ENCODE measurements at places on chromosomes 3 and 15. TPM values are rescaled to one million over a fixed set of nuclear protein-coding genes. Genes with fewer than 3 reads are reported as not detected.

DNA sequence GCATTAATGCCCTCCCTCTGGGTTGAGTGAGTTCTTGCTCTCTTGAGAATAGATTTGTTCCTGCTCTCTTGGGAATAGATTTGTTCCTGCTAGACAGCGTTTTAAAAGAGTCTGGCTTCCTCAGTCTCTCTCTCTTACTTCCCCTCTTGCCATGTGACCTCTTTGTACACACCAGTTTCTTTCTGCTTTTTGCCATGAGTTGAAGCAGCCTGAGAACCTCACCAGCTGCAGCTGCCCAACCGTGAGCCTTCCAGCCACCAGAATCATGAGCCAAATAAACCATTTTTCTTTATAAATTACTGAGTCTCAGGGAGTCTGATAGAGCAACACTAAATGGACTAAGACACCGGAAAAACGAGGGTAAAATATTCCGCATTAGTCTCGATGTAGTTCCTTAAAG is 253.6 kb downstream of the CNTN6 start:
- H3K4me3 ChIP-seq: no peak overlapping the region
- H3K27ac ChIP-seq: no peak overlapping the region
- H3K27me3 ChIP-seq: no peaks in the 10 kb centered on the region
- no peaks in the 10 kb centered on the region for H3K36me3 ChIP-seq
- no peak for DNase-seq

DNA sequence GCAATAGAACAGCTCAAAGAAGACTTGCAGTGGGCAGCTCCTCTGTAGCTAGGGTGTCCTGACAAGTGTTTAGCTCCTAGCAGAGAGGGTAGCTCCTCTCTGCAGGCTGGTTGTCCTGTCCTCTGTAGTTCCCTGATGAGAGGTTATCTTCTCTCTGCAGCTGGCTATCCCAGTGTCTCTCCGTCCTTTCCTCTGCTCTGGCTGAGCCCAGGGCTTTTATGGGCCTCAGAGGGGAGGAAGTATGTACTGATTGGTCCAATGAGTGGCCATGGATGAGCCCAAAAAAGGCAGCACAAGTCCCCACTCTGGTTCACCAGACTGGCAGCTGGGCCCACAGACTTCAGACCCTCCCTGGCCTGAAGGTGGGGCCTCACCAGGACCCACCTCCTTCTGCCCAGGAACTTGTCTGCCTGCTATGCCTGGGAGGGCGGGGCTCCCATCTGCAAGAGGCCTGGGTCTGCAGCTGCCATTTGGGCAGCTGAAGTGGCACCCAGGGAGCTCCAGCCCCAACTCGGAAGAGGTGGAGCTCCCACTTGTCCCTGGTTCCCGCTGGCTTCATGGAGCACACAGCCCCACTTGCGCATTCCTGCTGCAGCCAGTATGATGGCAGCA is 27.2 kb upstream of the MEX3B start:
- no peaks in the 10 kb centered on the region for H3K4me1 ChIP-seq
- peaks cover 5% of the 10 kb centered on the region for H3K27me3 ChIP-seq
- H3K36me3 ChIP-seq: no peaks in the 10 kb centered on the region
- no peak for DNase-seq

DNA sequence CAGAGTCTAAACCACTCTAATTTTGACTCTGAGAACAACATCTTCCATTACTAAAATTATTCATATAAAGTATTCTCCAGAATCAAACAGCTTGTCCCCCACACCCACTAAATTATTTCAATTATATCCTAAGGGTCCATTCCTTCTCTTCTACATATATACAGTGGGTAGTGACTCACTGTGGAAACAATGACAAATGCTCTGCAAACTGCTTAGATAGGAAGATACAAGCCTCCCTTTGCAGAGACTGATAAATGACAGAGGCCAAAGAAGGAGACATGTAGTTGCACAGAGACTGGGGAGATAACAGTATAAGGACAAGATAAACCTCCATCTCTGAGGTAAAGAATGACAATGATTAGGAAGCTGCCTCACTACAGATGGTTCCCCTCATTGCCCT is 1087.4 kb downstream of the AGBL1 start:
- H3K27me3 ChIP-seq: peaks cover 2% of the 10 kb centered on the region
- no peak overlapping the region for H3K27ac ChIP-seq
- H3K4me3 ChIP-seq: no peak overlapping the region
- no peaks in the 10 kb centered on the region for H3K36me3 ChIP-seq

DNA sequence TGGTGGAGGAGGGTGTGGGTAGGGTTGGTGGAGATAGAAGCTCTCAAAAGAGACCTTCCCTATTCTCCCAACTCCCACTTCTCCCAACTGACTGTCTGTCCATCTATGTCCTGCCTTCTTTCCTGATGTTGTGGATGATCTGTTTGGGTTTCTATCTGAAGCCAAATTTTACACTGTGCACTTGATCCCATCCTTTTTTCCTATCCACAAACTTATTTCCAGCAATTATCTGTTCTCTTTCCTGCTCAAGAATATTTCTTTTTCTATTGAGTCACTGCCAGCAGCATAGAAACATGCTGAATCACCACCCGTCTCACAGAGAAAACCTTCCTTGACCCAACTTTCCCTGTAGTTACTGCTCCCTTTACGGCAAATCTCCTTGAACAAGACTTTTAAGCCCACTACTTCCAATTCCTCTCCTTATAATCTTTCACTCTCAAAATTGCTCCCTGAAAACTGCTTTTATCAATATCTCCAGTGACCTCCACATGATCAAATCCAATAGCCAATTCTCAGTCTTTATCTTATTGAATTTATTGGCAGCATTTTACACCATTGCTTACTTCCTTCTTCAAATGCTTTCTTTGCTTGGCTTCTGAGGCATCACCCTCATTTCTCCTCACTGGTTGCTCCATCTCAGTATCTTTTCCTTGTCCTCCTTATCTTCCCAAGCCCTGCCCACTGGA is 141.2 kb upstream of the SLC7A14 start:
- no peaks in the 10 kb centered on the region for H3K36me3 ChIP-seq
- H3K4me3 ChIP-seq: no peak overlapping the region
- H3K27me3 ChIP-seq: no peaks in the 10 kb centered on the region
- no peak overlapping the region for H3K27ac ChIP-seq
- DNase-seq: no peak

- no peaks in the 10 kb centered on the region for H3K27me3 ChIP-seq
- peaks cover 16% of the 10 kb centered on the region for H3K36me3 ChIP-seq
- H3K4me1 ChIP-seq: no peaks in the 10 kb centered on the region
- no peak overlapping the region for H3K4me3 ChIP-seq
Measured at GRCh38 chr3:52742418-52743041, 28.2 kb downstream of the NEK4 start.

DNA sequence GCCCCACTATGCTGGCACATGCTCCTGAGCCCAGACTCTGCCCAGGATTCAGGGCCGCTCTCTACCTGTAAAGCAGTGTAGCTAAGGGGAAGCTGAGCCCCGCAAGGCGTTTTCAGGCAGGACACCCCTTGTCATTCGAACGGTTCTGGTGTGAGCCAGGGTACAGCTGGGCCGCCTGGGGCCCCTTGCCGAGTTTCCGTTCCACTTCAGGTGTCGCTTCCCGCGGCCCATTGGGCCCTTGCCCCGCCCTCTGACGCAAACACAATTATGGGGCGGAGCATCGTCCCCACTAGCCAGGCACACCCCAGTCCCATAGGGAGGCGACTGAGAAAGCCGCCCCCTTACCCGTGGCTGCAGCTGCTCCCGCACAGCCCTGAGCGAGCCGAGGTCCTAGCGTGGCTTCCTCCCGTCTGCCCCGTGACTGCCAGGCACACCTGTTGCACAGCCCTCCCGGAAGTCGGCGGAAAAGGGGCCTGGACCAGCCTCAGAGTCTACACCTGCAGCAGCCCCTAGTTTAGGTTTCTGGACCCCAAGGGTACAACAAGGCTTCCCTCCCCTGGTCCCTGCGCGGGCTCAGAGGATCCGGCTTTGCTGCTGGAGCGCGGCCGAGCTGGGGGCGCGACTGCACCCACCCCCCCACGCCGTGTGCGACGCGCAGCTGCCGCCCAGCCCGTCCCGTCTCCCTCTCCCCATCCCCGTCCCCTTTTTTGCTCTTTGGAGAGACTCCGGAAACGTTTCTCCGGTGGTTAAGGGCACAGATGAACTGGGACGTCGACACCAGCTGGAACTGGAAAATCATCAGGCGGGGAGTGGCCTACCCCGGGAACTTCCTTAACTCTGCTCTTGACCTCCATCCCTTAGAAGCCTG is at the start of gene PLSCR2:
Gene PLSCR2, minus strand, starts transcription at position 412 of the 868 bp plus-strand sequence. CDS start 9,657 bp downstream, outside the sequence.
- no peaks in the 10 kb centered on the region for H3K4me1 ChIP-seq
- H3K36me3 ChIP-seq: no peaks in the 10 kb centered on the region
- no peak for DNase-seq
- no peak within 1 kb of the TSS for H3K4me3 ChIP-seq

GRCh38 chr3:138434276-138434874 is at the start of gene ESYT3:
TSS of gene ESYT3 (plus strand) at chr3:138434616. CDS start at chr3:138434799, 183 bp downstream.
- peak within 1 kb of the TSS; percentile 73 for H3K4me3 ChIP-seq
- H3K36me3 ChIP-seq: no peaks in the 10 kb centered on the region
- DNase-seq: peak; percentile 49
- H3K27ac ChIP-seq: no peak within 1 kb of the TSS
- H3K4me1 ChIP-seq: no peaks in the 10 kb centered on the region
- H3K27me3 ChIP-seq: peaks cover 91% of the 10 kb centered on the region

DNA sequence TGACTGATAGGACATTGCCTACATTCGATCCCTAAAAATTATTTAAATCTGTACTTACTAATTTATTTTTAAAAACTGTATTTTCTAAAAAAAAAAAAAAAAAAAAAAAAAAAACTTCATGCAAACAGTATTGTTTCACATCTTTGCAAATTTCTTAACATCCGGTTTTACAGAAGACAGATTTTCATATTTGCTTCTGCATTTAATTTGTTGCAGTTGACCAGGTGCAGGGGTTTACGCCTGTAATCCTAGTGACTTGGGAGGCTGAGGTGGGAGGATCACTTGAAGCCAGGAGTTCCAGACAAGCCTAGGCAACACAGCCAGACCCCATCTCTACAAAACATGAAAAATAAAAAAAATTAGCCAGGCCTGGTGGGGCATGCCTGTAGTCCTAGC is 6.4 kb upstream of the NFKBIZ start:
- H3K27ac ChIP-seq: no peak overlapping the region
- H3K27me3 ChIP-seq: no peaks in the 10 kb centered on the region
- H3K4me1 ChIP-seq: peaks cover 5% of the 10 kb centered on the region
- no peak for DNase-seq
- no peak overlapping the region for H3K4me3 ChIP-seq
- peaks cover 2% of the 10 kb centered on the region for H3K36me3 ChIP-seq

DNA sequence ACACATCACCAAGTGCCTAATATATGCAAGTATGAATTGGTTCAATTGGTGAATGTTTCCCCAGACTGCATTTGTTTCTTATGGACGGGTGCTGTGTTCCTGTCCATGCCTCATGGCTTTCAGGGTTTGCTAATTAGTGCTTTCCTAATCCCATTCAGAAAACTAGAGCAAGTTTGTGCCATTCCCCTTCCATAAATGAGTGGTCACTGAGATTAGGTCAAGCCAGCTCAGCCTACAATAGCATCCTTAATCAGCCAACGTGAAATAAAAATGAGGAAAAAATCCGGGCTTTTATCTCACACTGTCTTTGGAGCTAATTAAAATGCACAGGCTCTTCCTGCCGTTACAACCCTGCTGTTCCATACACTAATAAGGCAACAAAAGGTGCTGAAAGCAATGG is 788.8 kb downstream of the ROBO1 start:
- H3K36me3 ChIP-seq: peaks cover 8% of the 10 kb centered on the region
- no peak for DNase-seq
- H3K4me1 ChIP-seq: peaks cover 60% of the 10 kb centered on the region
- no peaks in the 10 kb centered on the region for H3K27me3 ChIP-seq
- H3K4me3 ChIP-seq: peak overlapping the region; percentile 2
- no peak overlapping the region for H3K27ac ChIP-seq

GRCh38 chr3:69097407-69098086 is 12.8 kb downstream of the ARL6IP5 start:
- peak overlapping the region; percentile 68 for H3K27ac ChIP-seq
- no peaks in the 10 kb centered on the region for H3K27me3 ChIP-seq
- no peak overlapping the region for H3K4me3 ChIP-seq
- H3K4me1 ChIP-seq: peaks cover 37% of the 10 kb centered on the region
- DNase-seq: no peak

- H3K36me3 ChIP-seq: peaks cover 2% of the 10 kb centered on the region
- H3K4me1 ChIP-seq: peaks cover 13% of the 10 kb centered on the region
- peak overlapping the region; percentile 5 for H3K4me3 ChIP-seq
- no peaks in the 10 kb centered on the region for H3K27me3 ChIP-seq
- H3K27ac ChIP-seq: peak overlapping the region; percentile 23
- no peak for DNase-seq
Measured at GRCh38 chr3:115428841-115429240, 194.5 kb upstream of the GAP43 start.

DNA sequence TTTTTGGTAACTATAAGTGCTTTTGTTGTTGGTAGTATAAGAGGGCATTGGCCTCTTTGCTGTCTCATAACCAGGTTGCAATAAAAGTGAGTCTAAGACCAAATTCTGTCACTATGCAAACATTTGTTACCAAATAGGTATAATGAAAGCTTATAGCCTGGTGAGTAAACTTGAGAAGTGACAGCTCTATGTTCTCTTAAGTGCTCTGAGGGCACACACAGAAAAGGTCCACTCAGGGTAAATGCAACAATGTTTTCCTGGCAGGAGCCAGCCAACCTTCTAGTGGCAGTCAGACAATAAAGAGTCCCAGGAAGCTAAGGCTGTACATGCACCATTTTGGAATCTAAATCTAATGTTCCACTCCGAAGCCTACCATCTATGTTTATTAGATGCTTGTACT is 262.1 kb upstream of the TGFBR2 start:
- H3K27ac ChIP-seq: no peak overlapping the region
- H3K4me1 ChIP-seq: peaks cover 4% of the 10 kb centered on the region
- H3K4me3 ChIP-seq: no peak overlapping the region
- no peak for DNase-seq

GRCh38 chr15:45539680-45540079 is 17.1 kb upstream of the SLC30A4 start:
- no peaks in the 10 kb centered on the region for H3K36me3 ChIP-seq
- DNase-seq: no peak
- peaks cover 13% of the 10 kb centered on the region for H3K4me1 ChIP-seq

DNA sequence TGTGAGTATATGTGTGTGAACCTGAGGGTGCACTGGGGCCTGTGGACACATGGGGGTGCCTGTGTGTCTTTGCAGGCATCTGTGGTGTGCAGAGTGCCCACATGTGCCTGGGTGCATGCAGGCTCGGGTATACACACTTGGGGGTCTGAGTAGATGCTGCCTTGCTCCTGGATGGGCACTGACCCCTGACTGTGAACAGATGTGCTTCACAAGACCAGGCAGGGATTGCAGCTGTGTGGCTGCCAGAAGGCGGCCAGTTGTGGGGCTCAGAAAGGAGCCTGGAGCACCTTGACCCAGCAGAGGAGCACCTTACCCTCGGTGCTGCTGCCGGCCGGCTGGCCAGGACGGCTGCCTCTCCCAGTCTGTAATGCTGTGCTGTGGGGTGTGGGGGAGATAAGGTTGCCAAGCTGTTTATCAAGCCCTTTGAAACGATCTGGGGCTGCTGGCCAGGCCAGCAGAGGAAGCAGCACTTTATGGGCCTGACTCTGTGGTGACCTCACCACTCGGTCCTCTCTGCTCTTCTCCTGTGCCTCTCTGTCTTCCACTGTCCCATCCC is 55.5 kb upstream of the MRPS22 start:
- DNase-seq: no peak
- no peak overlapping the region for H3K4me3 ChIP-seq
- H3K4me1 ChIP-seq: peaks cover 9% of the 10 kb centered on the region
- H3K36me3 ChIP-seq: no peaks in the 10 kb centered on the region

GRCh38 chr3:97831140-97831539 is 9.3 kb downstream of the CRYBG3 start:
- peaks cover 5% of the 10 kb centered on the region for H3K36me3 ChIP-seq
- H3K27ac ChIP-seq: no peak overlapping the region
- no peaks in the 10 kb centered on the region for H3K27me3 ChIP-seq
- no peak for DNase-seq

- no peak overlapping the region for H3K4me3 ChIP-seq
- H3K4me1 ChIP-seq: peaks cover 4% of the 10 kb centered on the region
- H3K36me3 ChIP-seq: peaks cover 15% of the 10 kb centered on the region
- no peak for DNase-seq
- H3K27me3 ChIP-seq: no peaks in the 10 kb centered on the region
Measured at GRCh38 chr3:67601385-67601784, 53.0 kb downstream of the SUCLG2 start.

Gene PCSK6
- total RNA-seq: 4.5 TPM

Gene GOLGA6L7
- not detected for total RNA-seq

Gene THRB
- total RNA-seq: 0.77 TPM

All from neural crest cell (in vitro differentiated cells).